ENCODE measurements at places on chromosomes 1 and 21.

DNA sequence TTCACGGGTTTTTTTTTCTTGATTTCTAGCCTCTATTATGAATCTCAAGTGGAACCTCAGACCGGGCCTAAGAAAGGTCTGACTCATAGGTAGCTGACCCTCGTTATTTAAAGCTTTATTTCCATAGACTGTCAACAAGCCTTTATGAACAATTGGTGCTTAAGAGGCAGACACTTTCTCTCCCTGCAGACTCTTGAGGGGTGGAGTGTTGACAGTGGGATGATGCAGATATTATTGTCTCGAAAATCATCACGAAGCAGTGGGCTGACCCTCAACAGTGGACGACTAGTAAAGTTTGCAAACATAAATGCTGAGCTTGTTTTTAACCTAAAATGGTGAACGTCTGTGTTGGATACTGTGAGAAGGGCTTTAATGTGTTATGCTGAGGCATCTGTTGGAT, 1.8 kb downstream of the SFT2D2 start:
- no peak for DNase-seq

DNA sequence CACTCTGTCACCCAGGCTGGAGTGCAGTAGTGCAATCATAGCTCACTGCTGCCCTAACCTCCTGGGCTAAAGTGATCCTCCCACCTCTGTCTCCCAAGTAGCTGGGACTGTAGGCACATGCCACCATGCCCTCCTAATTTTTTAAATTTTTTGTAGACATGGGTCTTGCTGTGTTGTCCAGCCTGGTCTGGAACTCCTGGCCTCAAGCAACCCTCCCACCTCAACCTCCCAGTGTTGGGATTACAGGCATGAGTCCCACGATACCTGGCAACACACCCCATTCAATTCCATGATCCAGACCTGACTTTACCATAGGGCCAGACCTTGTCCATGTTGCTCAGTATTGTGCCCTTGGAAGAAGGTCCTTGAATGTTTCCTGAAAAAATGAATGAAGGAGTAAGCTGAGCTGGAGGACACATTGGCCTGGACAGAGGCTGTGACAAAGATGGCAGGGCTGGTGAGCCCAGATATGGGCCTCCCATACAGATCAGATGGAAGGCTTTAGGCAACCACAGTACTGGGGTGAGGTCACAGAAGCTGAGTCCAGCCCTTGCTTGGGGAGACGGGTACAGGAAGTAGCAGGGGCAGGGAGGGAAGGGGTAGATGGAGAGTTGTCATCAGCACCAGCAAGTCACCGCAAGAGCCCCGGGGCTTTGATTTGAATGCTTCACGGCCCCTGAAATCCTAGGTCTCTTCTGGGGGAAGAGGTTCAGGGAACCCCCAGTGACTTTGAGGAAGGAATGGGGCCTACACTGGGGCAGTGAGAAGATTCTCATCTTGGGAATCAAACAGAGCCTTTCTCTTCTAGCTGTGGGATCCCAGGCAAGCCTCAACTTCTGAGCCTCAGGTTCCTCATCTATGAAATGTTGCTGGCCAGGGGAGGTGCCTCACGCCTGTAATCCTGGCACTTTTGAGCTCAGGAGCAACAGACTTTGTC, 40.1 kb upstream of the DMBX1 start:
- no peak for DNase-seq

- no peak for DNase-seq
These were observed 58.4 kb upstream of the TENT5B start for GRCh38 chr1:27071049-27071416.

GRCh38 chr1:21099869-21100131, 76.9 kb downstream of the EIF4G3 start:
- no peak for DNase-seq

DNA sequence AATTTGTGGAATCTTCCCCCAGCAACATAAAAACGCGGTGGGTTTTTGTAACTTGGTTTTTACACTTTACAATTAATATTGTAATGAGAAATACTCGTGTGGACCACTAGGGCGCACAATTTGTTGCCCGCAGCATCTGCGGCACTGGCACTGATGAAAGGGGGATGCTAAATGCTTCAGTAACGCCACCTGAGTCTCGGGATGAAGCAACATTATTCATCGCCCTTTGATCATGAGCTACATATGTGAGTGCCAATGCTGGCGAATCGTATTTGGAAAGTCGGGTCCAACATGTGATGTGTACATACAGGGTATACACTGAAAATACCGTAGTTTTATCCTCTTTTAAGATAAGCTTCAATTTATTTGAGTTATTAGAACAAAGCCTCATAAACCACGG, 34.2 kb upstream of the COX20 start:
- DNase-seq, result no peak

DNA sequence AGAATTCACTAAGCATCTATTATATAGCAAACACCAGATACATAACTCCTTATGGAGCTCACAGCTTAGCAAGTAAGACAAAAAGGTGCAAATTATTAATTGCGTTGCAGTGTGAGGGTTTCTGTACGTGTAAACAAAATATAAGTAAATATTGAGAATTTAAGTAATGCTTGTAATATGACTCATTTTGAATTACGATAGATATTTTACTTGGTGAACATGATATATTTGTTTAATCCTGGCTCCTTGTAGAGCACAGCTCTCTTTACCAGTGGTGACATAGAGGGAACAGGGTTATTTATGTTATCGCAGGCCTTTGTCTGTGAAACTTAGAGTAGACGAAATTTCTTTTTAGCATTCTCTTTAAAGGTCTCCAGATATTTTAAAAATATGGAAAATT, 36.4 kb downstream of the LYPLAL1 start:
- DNase-seq, result no peak

DNA sequence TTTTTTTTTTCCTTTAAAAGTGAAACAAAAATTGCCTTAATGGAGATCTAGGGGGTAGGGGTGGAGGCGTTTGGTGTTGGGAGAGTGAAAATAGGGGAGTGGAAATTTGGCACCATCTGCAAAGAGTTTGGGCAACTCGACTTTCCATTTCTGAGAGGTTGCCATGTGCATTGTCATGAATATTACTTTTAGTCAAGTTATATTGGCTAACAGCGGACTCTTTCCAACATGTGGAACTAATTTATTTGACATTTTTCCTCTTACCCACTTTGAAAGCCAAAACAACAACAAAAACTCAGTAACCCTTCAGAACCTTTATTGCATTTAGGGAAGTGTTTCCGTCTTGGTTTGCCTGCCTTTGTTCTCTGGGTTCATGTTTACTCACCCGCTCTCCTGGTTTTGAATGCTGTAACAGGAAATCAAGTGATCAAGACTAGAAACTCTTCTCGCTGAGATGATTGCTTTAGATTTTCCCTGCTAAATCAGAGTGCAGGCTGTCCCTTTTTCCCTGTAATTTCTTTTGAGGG, 70.4 kb downstream of the CACHD1 start:
- no peak for DNase-seq

All from colonic mucosa (tissue), 4 donors.